ENCODE measurements at places on chromosomes 2 and 18.
A peak's percentile ranks its signal among the peaks of the same experiment; 100 is the strongest.

DNA sequence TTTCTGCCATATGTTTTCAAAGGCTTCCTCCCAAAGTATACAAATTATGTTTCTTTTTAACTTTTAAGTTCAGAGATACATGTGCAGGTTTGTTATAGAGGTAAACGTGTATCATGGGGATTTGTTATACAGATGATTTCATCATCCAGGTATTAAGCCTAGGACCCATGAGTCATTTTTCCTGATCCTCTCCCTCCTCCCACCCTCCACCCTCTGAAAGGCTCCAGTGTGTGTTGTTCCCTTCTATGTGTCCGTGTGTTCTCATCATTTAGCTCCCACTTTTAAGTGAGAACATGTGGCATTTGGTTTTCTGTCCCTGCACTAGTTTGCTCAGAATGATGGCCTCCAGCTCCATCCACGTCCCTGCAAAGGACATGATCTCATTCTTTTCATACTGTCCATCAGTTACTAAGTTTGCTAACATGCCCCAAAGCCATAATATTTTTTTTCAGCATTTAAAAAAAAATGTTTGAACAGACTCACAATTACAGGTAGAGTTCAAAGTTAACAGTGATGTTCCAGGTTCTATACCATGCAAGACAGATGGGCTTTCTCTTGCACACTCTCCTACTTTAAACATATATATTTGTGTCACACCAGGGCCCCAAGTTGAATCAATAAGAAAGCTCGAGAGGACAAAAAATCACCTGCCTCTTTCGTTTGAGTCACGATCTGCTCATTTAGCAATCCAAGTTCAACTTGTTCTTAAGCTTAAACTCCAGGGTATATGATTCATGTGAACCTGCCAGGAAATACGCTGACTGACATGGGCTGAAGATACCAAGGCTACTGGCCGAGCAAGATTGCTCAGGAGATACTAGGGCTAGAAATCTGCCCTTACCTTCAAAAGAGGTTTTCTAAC lies 77.6 kb downstream of the AP1S3 start:
- peak; percentile 58 for DNase-seq

DNA sequence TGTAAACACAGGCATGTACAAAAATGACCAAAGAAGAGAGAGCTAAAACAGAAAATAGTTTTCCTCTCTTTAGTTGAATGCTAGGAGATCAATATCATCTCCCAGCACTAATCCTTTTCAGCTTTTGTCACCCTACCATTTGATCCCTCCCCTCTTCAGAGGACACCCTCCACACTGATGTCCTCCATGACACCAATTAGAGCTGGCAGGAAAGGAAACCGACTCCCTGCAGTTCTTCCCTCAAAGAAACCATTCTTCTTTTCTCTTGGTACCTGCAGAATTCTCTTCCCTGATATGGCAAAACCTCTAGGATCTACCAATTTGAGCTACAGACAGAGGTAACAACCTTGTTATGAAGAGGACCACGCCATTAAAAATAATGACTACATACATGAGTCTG lies 5.3 kb downstream of the EPB41L3 start:
- no peak for DNase-seq

DNA sequence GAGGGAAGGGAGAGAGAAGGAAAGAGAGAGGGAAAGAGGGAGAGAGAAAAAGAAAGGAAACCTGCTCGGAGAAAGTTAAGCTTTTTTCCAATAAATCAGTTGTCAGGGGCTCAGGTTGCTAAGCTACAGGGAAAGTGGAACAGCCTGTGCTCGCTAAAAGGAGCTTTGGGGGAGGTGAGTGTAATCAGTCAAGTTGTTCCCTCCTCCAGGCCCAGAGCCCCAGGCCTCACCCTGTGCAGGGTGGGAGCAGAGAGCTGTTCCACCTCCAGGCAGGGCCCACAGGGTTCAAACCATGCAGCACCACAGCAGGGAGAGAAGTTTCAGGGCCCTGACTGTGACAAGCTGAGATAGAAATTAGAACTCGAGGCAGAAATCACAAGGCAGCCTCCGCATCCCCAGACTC lies 56.4 kb upstream of the PPP1CB start:
- DNase-seq = no peak

DNA sequence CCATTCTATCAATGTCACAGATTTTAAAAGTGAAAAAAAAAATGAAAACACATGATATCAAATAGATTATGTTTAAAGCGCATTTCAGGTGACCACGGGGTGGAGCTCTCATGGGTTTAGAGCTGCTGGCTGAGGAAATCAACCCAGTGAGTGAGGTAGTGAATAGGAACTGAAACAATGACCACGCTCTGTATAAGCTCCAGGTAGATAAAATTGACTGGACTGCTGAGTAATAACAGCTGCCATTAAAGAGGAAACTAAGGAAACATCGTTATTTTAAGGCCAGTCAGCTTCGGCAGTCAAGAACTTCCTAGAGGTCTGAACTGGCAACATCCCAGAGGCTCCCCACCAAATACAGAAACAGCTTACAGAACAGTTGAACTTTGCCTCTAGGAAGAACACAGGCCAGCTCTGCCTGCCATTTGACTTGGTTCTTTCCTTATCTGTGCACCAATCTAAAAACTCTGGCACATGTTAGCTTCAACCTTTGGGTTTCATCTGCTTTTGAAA lies 185.9 kb downstream of the PDE1A start:
- peak; percentile 18 for DNase-seq

DNA sequence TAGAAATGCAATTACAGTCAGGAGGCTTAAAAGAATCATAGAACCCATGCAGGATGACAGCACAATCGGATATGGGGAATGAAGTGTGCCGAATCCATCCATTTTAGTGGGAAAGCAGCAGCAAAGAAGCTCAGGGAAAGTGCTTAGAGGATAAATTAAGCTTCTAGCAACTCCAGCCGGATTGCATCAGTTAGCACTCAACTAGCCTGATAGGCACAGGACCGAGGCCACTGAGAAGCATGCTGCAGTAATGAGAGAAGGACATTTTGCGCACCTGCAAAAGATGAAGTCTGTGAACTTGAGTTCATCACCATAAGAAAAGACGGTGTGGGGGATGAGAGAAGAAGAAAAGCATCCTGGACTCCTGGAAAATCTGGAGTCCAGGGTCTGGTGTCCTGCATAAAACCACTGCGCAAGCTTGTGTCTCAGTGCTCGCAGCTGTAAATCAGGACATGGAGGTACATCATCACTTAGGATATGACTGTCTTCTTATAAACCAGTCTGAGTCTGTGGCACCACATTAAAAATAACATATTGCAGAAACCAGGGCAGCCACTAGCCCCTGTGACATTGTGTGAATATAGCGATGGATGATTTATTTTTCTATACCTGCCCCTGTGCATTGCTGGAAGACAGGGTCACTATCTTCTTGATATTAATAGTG lies 665.5 kb upstream of the SOX11 start:
- DNase-seq = no peak

DNA sequence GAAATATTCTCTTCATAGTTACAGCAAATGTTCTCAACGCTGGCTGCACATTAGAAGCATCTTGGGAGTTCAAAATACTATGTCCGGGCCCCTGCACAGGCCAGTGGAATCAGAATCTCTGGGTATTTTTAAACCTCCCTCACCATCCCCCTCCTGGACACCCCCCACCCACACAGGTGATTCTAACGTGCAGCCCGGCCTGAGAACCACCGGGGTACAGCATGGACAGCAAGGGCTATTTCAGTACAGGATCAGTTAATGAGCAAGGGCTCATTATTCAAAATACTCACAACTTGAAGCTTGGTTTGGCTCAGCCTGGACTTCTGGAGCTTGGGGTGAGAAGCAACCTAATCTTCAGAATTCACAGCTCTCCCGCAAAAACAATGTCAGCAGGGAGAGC lies 31.4 kb downstream of the INO80C start:
- DNase-seq = no peak

DNA sequence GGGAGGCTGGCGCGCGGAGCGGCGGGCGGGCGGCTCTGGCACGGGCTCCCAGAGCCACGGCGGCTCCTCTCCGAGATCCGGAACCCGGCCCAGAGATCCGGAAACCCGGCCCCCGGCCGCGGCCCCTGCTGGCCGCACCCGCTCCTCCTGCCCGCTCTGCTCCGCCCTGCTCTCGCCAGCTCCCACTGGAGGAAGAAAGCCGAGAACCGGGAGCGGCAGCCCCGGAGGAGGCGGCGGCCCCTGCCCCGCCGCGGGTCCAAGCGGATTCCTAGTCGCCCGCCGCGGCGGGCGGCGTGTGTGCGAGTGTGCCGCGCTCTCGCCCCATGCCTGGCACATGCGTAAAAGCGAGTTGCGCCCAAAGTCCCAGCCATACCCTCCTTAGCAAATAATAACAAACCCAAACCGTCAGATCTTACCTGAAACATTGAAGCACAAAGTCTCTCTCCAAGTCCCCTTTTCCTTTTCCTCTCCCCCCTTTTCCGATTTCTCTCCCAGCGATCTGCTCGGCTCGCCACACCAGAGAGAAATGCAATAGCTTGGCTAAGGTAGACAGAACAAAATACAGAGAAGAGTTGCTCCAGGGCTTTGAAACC lies 108.7 kb upstream of the KCTD1 start:
- DNase-seq = peak; percentile 66

- peak; percentile 53 for DNase-seq
Observed at GRCh38 chr18:22840606-22841144, 92.5 kb upstream of the RBBP8 start.

DNA sequence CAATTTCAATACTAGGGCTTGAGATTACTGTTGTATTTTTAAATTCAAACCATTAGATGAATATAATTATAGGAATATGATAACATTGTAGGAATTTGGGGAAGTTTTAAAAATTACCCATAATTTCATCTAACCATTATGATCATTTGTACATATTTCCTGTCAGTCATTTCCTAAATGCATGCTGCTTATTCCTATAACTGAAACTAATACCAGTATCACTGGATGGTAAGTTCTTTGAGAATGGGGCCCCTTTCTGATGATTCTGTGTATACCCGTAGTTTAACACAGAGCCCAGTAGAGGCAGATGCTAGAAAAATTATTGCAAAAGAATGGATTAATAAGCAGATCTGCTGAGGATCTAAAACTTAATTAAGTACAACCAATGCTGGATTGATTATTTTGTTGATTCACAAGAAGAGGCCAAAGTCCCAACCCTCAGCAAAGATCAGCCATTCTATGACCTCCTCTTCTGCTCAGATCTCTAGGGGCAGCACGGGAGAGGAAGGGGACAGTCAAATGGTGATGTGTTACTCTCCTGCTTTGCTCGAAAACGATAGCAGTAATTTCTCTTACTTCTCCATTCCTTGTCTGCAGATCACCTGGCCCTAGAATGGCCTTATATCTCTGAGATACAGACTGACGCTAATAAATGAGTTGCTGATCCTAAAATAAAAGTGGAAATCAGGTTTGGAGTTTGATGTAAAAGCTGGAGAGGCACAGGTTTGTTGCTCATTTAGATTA lies 69.5 kb upstream of the PELI1 start:
- no peak for DNase-seq

DNA sequence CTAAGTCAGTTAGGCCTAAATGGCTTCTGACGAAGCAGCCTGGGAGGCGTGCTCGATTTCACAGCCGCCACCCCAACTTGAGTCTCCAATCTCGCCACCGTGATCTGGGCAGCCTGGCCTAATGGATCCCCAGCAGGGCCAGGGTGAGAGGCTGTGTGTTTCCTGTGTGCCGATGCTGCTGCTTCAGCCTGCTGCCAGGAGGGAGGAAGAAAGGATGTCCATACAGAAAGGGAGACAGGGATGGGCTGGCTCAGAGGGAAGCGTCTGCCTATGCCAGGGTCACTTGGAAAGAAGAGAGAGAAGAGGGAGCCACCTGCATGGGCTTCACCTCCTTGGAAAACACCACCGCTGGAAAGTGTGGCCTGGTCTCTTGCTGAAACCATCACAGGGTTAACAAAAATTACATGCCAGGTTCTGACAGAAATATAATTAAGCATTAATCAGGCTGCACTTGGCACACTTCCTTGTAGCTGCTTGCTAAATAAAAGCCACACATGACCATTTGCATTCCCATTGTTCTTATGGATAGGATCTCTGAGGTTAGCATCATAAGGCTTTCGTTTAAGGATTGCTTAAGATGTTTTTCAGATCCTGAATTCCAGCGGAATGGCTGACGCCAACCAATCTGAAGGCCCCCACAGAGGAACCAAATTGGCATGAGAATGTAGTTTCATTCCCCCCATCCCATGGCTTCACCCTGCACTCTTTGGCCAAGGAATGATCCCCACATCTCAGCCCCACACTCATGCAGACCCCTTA lies 108.8 kb upstream of the SLC1A4 start:
- DNase-seq = no peak

GRCh38 chr18:52060607-52061304 lies 279.2 kb upstream of the DCC start:
- DNase-seq = no peak

DNA sequence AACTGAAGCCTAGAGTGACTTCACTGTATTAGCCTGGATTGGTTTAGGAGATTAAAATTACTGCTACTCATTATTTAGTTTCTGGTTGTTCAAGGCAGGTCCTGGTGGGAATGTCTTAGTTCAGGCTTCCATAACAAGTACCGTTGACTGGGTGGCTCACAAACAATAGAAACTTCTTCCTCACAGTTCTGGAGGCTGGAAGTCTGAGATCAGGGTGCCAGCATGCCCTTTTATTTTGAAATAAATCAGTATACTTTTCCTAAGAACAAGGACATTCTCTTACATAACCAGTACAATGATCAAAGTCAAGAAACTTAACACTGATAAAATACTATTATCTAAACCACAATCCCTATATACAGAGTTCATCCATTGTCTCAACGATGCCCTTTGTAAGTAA lies 4.0 kb upstream of the DAW1 start:
- no peak for DNase-seq

- DNase-seq = peak; percentile 89
Observed at GRCh38 chr2:133667085-133667484, 98.8 kb upstream of the NCKAP5 start.

DNA sequence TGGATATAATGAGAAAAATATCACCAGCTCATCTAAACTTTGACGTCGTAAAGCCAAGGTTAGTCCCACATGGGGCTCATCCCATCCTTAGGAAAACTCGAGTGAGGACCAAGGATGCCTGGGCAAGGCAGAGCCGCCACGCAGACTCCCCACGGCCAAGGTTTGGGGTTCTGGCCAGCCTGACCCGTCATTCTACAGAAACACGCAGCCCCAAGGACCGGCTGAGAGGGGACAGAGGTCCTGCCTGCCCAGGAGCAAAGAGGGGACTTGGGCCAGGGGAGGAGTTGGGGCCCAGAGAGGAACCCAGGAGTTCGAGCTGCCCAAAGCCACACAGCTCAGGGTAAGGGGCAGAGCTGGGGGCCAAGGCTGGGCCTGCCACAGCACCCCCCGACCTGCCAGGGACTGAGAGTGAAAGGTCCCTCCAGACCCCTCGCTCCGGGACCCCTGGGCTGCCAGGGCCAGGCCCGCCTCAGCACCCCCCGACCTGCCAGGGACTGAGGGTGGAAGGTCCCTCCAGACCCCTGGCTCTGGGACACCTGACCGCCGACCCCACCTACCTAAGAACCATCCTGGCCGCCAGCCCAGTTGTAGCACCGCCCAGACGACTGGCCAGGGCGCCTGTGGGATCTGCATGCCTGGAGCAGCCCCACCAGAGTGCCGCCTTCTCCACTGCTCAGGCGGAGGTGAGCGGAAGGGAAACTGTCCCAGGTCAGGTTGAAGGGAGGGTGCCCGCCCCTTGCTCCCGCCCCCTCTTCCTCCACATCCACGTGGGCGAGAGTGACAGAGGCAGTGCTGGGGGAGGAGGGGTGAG lies at the start of gene PDCD1:
PDCD1 (minus strand) TSS at position 689 of the 811 bp plus-strand sequence; CDS start at position 633, 56 bp downstream.
- no peak for DNase-seq

Data from fibroblast of skin of right biceps (primary cell).